AG09309 (cell line): ENCODE measurements at places on chromosomes 7 and 10.
A peak's percentile ranks its signal among the peaks of the same experiment; 100 is the strongest.

- DNase-seq = no peak
Measured at GRCh38 chr10:33100781-33101391, 142.9 kb upstream of the ITGB1 start.

GRCh38 chr7:128036226-128036940 is 5.1 kb upstream of the LRRC4 start:
- no peak for DNase-seq

- peak; percentile 29 for DNase-seq
Measured at GRCh38 chr7:38451840-38452239, 178.4 kb upstream of the TARP start.

DNA sequence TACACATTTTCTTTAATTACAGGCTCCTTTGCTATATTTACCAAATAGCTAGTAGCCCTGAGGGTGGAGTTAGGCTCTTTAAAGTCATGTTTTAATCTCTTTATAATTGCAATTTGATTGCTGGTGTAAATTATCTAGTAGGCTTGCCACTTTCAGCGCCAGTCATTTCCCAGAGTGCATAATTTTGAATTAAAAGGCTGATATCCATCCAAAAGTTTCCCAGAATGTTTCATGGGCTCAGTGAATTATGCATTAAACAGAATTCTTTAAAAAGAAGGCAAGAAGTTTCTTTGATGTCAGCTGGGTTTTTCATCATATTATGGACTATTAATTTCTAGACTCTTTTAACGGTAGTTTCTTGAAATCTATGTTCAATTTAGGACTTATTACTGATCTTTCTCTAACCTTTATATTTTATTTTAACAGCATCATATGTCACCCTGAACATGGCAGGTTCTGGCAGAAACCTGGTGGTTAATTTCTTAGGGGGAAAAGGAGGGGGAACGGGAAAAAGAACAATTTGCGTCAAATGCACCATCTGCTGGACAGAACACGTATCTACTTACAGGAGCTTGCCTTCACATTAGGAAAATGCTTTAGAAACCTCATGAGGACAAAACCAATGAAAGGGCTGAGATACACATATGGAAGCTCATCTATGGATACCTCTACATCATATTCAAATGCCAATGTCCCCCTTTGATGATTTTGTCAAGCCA is 171.1 kb downstream of the GRM3 start:
- no peak for DNase-seq

GRCh38 chr10:9922126-9922870 is 1095.4 kb upstream of the CELF2 start:
- DNase-seq = no peak

- DNase-seq = no peak
Measured at GRCh38 chr10:46240684-46241565, 45.9 kb upstream of the ANTXRL start.

- DNase-seq = peak; percentile 81
Measured at GRCh38 chr10:96683065-96683464, 37.2 kb downstream of the PIK3AP1 start.

DNA sequence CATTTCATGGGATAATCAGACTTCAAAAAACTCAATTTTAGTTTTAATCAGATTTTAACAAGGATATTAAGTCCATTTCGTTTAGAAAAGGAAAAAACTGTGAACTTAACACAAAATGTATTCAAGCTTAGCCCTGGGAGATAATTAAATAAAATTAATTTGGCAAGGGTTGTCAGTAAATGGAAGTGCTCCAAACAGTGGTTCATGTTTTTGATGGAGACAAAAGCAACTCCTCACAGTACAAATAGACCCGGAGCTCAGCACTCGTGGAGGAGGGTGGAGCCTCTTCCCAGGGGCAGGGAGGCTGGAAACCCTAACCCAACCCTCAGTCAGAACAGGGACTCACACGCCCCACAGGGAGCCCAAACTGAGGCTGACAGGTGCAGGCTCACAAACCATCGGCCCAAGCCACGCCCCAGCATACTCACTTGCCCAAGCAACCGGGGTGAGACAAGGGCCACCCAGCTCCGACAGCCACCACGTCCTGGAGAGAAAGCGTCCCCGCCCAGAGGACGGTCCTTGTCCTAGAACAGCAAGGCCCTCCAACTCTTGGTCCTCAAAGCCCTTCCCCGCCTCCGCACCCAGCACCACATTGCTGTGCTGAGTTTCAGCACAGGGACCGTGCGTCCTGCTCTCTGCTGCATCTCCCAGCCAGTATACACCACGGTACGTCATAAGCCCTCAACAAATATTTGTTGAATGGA is 39.8 kb downstream of the MAD1L1 start:
- no peak for DNase-seq

DNA sequence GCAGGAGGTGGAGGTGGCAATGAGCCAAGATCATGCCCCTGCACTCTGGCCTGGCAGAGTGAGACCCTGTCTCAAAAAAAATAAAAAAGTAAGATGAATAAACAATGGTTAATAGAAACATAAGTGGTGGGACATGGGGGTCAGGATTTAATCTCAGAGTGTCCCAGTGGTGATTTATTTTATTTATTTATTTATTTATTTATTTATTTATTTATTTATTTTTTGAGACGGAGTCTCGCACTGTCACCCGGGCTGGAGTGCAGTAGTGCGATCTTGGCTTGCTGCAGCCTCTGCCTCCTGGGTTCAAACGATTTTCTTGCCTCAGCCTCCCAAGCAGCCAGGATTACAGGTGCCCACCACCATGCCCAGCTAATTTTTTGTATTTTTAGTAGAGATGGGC is 482.6 kb upstream of the GALNT17 start:
- DNase-seq = no peak

- DNase-seq = no peak
Measured at GRCh38 chr10:77071956-77072355, 565.7 kb downstream of the KCNMA1 start.

GRCh38 chr7:71507680-71508602 is 376.0 kb downstream of the GALNT17 start:
- DNase-seq = no peak

DNA sequence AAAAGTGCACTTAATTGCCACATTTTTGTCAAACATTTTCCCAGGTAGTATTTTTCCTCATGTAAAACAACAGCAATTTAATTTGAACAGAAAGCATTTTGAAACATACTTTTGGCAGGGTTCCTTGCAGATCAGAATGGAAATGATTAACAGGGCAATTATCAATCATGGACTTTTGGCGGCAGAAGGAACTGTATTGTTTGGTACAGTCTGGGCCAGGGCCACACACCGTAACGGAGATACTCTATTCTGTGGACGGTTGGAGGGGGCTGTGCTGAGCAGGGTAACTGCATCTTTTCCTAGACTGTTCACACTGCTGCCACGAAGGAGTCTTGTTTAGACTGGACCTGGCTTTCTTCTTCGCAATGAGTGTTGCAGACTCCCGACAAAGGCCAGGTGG is 62.3 kb downstream of the EGFR start:
- DNase-seq = no peak

DNA sequence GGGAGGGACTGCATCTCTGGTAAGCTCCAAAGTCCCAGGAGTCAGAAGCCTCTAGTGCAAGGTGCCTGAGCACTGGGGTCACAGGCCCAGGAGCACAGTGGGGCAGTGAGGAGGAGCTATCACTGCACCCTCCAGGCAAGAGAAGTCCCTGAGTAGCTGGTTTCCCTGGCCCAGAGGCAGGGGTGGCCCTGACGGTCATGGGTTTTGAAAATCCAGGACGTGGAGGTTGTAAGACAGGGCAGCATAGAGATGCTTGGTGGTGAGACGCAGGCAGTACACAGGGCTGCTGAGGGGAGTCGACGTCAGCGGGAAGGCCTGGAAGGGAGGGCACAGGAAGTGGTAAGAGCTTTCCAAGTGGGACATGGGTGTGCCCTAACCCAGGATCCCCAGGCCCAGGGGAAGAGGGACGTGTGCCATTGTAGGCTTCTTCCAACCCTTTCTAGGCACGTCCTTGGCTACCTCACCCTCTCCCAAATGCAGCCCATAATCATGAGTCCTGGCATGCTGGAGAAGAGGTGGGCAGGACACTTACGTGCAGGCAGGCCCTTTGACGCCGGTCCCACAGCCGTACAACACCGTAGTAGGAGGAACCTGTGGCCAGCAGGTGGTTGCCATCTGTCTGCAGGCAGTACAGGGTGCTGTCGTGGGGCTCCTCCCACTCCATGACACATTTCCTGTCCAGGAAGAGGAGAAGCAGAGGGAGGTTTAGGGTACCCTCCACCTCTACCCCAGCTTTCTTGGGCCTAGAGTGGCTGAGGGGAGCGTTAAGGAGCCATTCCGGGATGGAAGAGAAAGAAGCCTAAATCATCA is 23.2 kb downstream of the DPCD start:
- DNase-seq = no peak

- DNase-seq = no peak
Measured at GRCh38 chr10:66862687-66863258, 63.1 kb upstream of the LRRTM3 start.

- no peak for DNase-seq
Measured at GRCh38 chr7:42099470-42100155, 137.4 kb downstream of the GLI3 start.
